Stimulated activated CD8-positive, alpha-beta memory T cell treated with anti-CD3 and anti-CD28 coated beads, Interleukin-7, amount 100 ng/mL, for 1 hour (primary cell): ENCODE measurements at places on chromosomes 4 and X.

DNA sequence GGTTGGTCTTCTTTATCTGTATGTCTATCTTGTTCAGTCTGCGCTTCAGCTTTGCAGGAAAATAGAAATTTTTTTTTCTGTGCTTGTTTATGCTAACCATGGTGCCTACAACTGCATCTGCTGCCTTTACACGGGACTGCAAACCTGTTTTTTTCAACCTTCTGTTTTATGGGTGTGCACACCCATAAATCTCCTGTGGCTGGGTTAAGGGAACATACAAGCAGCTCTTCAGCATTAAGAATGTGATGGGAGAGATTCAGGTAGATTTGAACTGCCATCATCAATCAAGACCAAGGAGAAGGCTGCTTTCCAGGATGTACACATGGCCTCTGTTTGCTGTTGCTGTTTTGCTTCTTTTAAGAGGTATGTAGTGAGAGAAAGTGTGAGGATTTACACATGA lies 502.9 kb downstream of the ANKRD50 start:
- DNase-seq, result no peak

DNA sequence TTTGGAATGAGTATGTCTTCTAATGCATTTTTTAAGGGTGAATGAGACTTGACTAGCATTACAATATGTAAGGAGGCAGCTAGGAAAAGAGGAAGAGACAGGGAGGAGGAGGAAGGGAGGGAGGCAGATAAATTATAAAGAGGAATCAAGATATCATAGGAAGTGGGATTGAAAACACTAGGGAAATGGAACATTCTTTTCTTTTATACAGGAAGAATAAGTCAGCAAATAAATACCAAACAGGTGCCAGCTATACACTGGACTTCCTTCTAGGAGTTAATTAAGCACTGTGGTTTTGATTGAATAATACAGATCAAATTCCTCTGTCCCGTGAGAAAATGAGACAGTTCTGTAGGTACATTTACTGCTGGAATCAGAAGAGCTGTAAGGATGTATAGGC lies 78.6 kb downstream of the PACRGL start:
- no peak for DNase-seq

DNA sequence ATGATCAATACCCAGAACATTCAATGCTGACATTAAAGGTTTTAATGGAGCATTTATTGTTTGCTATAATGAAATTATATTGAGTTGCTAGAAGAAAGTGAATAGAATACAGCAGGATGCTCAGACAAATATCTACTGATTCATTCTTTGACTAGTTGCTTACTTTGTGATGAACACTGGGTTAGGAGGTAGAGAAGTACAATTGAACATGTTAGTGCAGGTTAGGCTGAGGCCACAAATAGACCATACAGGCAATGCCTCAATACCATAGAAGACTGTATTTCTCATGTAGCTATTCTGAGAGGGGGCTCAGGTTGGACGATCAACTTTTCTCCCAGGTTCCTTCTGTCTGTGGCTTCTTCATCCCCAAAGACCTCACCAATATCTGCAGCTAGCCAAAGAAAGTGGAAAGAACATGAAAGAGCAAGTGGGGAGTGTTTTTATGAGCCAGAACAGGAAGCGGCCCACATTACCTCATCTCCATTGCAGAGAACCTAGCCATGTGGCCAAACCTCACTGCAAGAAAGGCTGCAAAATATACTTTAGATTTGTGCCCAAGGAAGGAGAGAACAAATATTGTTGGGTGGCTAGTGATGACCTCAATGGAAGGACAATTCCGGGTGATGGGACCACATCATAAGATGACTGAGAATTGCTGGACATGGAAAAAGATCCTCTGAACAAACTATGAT lies 180.3 kb upstream of the GATB start:
- DNase-seq, result no peak

GRCh38 chr4:155591738-155592143 lies 74.9 kb upstream of the GUCY1A1 start:
- no peak for DNase-seq

GRCh38 chrX:103615781-103616371 lies 8.1 kb downstream of the TCEAL3 start:
- DNase-seq, result no peak

DNA sequence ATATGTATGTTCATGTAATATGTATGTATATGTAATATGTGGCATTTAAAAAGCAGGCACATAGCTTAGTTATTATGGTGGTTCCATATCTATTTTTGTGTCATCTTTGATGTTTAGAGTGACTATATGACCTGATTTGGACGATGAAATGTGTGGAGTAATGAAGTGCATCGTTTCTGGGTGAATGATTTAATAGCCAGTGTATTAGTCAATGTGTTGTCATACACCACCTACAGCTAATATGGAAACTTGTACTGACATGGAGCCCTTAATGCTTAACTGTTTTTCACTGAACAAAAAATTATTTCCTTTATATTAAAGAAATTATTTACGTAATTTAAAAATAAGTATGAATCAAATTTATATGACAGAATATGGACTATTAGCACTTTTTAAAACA lies 292.3 kb upstream of the FSTL5 start:
- no peak for DNase-seq

GRCh38 chr4:79294064-79294463 lies 31.8 kb downstream of the NAA11 start:
- no peak for DNase-seq

DNA sequence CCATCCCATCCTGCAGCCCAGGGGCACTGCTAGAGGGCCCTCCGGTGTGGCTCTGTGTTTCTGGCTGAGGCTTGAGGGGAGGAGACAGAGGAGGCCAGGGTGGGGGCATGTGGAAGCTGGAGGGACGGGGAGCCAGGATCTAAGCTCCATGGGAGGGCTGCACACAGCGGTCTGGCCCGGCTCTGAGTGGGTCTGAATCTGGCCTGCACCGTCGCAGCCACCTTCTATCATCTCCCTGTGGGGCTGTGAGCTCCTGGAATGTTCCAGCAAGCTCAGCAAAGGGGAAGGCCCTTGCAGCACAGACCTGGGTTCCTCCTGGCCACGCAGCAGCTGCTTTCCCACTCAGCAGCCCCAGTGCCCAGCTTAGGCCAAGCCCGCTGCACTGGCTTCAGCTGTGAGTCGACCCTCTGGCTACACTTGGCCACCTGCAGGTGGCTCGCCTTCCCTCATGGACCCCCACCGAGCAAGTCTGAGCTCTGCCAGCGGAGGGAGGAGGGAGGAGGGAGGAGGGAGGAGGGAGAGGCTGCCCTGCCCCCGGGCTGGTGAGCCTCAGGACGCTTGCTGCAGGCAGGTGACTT lies 5.3 kb downstream of the NKX1-1 start:
- no peak for DNase-seq

DNA sequence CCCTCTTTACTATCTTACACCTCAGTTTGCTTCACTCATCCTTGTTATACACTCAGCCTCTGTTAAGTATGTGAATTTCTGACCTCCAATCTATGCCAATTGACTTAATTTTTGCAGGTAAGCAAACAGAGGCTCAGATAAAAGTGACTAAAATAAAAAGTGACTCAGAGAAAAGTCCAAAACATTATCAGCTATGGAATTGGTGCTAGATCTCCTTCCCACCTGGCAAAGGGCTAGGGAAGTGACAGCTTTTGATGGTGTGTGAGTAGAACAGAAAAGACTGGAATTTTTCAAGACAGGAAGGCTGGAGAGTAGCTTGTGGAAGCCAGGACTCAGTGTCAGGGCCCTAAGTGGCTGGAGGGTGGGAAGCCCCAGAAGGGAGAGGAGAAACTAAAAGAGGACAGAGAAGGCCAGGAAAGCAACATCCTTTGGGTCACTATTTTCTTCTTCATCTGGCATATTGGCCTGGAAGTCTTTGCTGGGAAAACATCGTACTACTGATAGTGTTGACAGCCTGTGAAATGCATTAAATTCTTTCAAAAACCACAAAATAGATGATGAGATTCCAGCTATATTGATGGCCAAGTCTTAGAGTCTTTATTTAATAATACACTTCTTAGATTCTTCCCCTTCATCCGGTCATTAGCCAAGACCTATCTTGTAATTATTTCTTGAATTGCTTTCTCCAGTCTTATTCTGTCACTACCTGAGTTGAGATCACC lies 392.8 kb downstream of the RAPGEF2 start:
- DNase-seq, result no peak

- no peak for DNase-seq
Observed at GRCh38 chrX:134006484-134007161, 21.2 kb upstream of the GPC3 start.

- no peak for DNase-seq
Observed at GRCh38 chr4:164307262-164307661, 446.7 kb upstream of the SMIM31 start.

GRCh38 chrX:138939038-138939437 lies 227.5 kb upstream of the FGF13 start:
- no peak for DNase-seq

DNA sequence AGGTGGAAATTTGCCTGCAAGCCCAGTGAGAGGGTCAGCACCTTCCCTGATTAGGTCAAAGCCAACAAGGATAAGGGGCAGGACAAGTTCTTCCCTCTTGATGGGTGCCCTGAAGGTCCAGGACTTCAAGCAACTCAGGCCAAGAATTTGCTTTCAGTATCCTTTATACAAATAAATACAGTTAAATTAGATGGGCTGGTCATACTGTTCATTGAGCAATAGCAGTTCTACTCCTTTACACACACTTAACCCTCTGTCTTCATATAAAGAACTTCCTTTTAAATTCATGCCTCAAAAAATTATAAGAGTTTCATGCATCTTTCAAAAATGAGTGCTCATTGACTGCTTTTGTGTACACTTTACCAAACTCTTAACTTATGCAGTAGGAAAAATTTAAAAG lies 392.0 kb downstream of the SPRY1 start:
- no peak for DNase-seq

DNA sequence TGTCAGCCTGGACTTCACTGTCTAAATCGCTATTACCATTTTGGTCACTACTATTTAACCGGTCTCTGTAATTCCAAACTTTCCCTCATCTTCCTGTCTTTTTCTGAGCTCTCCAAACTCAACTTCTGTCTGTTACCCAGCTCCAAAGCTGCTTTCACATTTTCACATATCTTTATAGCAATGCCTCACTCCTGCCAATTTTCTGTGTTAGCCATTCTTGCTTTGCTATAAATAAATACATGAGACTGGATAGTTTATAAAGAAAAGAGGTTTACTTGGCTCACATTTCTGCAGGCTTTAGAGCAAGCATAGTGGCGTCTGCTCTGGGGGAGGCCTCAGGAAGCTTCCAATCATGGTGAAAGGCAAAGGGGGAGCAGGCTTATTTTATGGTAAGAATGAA lies 368.3 kb upstream of the GNPDA2 start:
- no peak for DNase-seq

GRCh38 chr4:74501579-74501978 lies 56.6 kb downstream of the AREG start:
- DNase-seq, result no peak

DNA sequence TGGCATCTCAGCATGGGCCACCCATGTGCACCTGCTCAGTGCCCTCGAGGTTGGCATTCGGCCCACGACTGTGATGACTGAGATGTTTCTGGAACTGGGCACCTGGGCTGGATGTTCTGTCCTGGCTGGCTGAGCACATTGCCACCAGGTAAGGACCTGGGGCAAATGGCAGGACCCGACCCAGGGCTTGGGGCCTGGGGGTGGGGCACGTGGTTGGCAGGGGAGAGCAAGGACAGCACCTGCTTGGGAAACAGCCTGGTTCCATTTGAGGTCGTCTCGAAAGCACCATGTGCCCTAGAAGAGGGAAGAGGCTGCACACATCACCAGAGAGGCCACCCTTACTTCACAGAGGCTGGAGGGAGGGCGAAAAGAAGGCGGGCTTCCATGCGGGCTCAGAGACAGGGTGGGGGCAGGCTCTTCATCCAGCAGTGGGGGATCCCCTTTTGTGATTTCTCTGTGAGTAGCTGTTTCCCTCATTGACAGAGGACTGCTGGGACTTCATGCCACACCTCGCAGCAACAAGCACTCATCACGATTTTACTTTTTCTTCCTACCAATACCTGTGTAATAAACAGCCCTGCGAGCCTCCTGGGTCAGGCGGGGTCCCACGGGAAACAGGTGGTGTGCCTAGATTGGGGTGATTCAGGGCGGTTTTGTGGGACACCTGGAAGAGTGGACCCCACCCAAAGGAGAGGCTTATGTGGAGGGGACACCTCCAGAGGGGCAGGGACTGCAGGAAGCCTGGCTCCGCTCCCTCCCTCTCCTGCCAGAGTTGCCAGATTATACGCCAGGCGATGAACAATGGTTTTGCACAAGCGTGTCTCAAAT lies 12.0 kb downstream of the TMEM187 start:
- no peak for DNase-seq

DNA sequence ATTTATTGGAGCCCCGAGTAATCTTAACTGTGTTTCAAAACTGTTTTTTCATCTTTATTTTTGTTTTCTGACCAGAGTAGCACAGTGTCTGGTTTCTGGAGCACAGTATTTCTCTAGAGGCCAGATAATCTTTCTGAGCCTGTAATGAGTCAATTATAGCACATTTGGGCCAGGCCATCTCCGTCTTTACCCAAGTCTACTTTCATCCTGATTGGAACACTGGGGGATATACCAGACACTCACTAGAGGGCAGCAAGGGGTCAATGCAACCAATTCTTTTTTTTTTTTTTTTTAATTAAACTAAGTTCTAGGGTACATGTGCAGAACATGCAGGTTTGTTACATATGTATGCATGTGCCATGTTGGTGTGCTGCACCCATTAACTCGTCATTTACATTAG lies 282.0 kb downstream of the ARHGAP24 start:
- DNase-seq, result no peak

DNA sequence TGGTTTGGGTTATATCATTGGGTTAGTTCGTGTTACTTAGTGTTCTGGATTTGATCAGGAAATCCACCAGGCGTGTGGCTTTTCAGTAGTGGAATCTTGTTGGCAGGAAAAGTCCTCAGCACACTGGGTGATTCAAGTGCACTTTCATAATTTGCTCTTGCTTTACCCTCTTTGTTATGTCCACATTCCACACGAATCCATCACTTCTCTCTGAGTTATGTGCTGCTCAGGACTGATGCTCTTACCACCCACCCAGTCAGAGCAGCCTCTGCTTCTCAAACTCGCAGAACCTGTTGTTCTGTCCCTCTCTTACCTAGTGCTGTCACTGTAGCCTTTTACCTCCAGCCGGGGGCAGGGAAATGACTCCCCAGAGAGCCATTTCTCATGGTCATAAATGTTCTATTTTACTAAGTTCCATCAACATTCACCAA lies 37.2 kb upstream of the SCRG1 start:
- DNase-seq, result no peak

DNA sequence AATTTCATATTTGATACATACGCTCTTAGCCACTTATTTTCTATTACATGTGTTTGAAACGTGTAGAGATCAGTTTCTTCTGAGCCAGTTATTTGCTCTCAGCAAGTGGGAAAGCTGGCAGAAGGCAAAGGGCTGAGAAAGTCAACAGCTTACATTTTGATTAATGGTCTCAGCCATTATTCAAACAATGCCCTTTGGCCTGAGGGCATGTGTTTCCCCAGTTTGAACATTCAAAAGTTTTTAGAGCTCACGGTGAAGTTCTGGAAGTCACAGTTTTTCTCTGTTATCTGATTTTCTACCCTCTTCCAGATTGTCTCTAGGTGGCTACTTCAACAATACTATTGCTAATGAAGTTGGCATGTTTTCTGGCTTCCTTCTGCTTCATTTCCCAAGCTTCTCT lies 591.8 kb upstream of the CPEB2 start:
- DNase-seq, result no peak
